ENCODE measurements at places on chromosomes 2 and 18. TPM values are rescaled to one million over a fixed set of nuclear protein-coding genes. Genes with fewer than 3 reads are reported as not detected.

BMP10 gene
- not detected for total RNA-seq

TUBA4B gene
- not detected for total RNA-seq

DOK1 gene
- total RNA-seq: 14.4 TPM

TCF23 gene
- total RNA-seq: not detected

TTC32 gene
- total RNA-seq: 28.8 TPM

CDH19 gene
- 4.7 TPM for total RNA-seq

VSNL1 gene
- 0.33 TPM for total RNA-seq

INPP5D gene
- 13.4 TPM for total RNA-seq
